NCI-H345 (cell line): ENCODE measurements at places on chromosomes 2 and 18.

DNA sequence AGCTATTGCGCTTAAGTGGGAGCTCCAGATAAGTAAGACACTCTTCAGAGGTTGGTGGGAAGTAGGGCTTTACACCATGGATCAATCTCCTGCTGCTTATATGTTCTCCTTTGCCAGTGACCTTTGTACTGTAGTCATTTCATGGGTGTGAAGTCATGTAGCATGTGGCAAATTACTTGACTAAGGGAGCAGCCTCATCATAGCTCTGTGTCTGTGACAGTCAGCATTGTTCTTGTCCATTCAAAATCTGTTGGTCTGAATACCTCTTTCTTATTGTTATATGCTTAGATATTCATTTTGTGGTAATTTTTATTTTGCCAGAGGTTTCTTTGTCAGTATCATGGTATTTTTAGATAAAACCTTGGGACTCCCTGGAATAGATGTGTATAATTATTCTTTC, 18.2 kb downstream of the SLC4A1AP start:
- DNase-seq: no peak

DNA sequence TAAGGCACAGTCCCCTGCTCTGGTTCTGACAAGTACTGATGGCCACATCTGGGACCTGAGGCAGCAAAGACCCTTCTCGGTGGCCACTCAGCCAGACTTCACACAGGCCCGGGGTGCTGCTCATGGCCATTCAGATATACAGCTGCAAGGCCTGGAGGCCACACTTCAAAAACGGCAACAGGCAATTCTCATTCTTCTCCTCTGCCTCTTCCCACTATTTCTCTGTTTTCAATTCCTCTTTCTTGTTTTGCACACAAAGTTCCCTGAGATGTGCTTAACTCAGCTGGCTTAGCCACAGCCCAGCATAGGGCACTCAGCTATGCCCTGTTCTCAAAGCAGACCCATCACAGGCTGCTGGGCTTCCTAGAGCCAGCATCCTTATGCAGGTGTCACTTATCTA, 29.9 kb downstream of the PTPN18 start:
- no peak for DNase-seq

DNA sequence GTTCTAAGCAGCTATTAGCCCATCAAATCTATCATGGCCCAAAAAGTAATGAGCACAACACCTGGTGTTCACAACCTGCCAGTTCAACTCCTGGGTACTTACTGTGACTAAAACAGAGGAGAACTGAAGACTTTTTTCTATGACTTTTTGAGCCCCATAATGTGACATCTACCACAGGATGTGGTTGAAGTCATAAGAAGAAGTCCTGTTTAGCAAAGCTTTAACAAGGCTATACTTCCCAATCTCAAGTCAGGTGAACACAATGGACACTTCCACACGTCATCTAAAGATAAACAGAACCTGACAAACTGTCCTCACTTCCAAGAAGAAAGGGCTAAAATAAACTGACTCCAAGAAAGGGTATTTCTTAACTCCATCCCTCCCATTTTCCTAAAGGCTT, 138.8 kb downstream of the ATAD2B start:
- no peak for DNase-seq

- DNase-seq: no peak
Observed at GRCh38 chr2:68809324-68810240, 61.6 kb downstream of the BMP10 start.

- no peak for DNase-seq
Observed at GRCh38 chr2:204986641-204987040, 441.4 kb downstream of the PARD3B start.

DNA sequence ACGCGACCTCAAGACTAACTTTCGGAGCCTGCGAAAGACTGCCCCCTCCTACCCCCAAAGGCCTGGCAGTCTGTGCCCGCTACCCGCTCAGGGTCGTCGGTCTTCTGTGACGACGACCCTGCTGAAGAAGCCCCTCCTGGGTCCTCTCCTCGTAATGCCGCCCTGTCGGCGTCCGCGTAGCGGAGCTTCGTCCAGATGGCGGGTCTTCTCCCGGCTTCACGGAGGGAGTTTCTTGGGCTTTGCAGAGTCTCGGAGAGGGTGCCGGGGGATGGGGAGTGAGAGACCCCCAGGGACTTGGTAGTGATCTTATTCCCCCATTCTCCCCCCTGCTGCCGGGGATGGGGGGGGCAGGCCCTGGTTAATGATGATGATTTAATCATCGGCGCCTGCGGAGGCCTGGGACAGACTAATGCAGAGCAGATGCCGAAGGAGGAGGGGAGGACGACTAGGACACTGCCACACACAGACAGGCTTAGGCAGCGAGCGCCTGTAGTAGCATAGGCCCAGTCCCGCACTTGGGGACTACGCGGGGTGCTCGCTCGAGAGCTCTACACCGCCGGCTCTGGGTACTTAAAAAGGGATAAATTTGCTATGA, 528 bp upstream of the PCGF1 start:
- DNase-seq: peak; percentile 21
